GM23248 (cell line): ENCODE measurements at places on chromosomes 5 and 9. TPM values are rescaled to one million over a fixed set of nuclear protein-coding genes. Genes with fewer than 3 reads are reported as not detected.

NEUROG1 gene
- polyA plus RNA-seq = not detected in 2 replicates

SLC6A18 gene
- polyA plus RNA-seq = not detected in 2 replicates

STRBP gene
- 1.1 and 1.4 TPM in 2 replicates for polyA plus RNA-seq

ZNF782 gene
- 0.85 TPM in 2 replicates for polyA plus RNA-seq

DNA sequence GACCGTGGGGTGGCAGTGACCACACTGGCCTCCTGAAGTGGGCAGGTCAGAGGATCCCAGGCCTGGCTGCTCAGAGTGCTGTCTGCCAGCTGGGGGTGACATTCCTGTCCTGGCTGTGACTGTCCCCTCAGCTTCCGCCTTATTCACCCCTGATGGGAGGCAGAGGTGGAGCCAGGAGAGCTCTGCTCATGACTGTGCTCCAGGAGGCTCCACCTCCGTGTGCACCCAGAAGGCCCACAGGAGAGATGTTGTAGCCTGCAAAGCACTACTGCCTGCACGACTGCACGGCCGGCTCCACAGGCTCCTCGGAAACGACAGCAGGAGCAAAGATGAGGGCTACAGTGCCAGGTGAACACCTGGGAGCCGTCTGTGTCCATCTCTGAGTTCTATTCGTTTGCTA, 60.9 kb downstream of the ROPN1L start:
- DNase-seq = no peak

DNA sequence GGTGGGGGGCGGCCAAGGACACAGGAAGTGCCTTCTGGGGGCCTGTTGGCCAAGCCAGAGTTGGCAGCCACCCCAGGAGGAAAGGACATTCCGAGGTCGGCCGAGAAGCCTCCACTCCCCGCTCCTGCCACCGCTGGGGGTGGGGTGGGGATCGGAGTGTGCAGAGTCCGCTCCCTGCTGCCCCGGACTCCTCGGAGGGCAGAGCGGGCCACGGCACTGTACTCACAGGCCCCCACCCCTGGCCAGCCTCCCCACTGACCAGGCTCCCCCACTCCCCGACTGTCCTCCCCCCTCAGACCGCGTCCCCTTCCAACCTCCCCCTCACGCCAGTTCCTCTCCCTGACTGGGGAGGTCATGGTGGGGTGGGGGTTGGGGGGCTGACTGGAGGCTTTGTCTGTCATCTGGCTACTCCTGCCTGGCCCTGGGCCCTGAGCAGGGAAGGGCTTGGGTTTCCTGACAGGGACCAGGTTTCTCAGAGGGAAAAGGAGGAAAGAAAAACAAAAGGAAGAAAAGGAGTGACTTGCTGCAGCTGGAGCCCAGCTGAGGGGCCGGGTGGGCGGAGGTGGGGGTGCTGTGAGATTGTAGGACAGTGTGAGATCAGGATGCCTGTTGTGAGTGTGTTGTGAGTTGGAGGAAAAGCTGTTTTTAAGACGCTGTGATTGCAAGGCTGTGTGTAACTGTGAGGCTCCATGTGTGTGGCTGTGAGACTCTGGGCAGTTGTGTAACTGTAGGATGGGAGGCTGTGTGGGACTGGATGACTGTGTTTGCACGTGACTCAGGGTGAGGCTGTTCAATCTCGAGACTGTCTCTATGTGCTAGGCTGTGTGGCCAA, 29.7 kb downstream of the CNTFR start:
- DNase-seq = peak; percentile 81

DNA sequence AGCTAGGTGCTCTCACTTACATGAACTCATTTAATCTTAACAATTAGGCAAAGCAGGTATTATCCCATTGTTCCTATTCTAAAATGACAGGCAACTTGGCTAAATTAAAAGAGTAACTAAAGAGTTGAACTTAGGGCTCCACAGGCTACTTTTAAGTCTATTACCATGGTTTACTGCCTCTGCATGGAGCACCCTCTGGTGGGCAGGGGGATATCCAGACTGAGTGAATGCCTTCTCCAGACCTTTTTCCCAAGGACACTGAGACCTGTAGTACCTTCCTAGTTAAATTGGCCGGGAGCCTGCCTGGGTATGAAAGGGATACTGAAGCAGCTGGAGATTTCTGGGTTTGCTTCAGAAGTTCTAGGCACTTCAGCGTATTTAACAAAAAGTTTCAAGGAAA, 238.1 kb downstream of the ELAVL2 start:
- DNase-seq = no peak

- DNase-seq = peak; percentile 87
Measured at GRCh38 chr5:141654298-141654697, 3.1 kb upstream of the FCHSD1 start.

- DNase-seq = peak; percentile 84
Measured at GRCh38 chr9:37290940-37291485, 131.5 kb upstream of the GRHPR start.

DNA sequence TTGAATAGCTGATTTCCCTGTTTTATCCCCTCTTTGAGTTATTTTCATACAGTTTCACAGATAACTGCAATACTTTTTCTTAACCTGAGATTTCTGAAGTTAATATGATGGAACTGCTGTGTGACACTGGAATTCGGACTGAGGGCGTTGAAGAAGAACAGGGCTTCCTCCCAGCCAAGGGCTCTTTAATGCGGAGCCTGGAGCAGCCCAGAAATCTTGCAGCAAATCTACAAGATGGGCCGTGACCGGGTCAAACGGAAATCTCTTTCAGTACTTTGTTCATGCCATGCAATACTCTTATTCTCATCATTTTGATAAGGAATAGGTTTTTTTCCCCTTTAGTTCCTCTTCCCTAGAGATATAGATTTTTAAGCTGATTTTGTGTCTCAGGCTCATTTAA, 236.8 kb upstream of the IRX4 start:
- no peak for DNase-seq

GRCh38 chr5:43367909-43368669, 44.1 kb downstream of the CCL28 start:
- DNase-seq = peak; percentile 47

DNA sequence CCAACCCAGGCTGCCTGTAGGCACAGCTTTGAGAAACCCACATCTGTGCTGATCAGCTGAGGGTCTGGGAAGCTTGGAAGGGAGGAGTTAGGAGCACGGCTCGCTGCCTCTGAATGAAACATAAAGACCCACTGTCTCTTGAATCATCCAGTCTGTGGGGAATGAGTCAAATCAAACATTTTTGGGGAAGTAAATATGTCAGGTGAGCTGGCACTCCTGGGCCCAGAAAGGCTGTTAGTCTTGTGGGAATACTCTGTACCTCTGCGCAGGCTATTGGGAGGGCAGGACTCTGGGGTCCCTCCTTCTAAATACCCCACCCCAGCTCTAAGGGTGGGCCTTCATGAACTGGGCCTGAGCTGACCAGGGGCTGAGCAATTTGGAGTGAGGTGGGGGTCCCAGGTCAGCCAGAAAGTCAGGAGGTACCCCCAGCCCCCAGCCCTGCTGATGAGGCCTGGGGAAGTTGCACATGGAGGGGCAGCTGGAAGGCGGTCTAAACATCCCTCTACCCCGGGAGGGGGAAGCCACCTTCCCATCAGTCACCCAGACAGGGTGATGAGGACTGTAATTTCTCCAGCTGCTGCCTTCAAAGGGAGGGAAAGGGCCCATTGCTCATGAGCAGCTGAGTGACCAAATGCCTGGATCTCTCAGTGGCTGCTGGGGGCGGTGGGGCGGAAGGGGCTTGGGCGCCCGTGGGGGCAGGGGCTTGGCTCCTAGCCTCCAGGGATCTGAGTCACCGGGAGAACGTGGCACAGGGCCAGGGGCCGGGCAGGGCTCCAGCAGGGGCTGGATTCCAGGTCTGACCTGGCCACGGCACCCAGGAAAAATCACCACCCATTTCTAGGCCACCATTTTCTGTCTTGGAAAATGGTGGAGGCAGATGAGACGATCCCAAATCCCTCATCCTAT, 10.8 kb downstream of the FIBCD1 start:
- peak; percentile 64 for DNase-seq

- DNase-seq = peak; percentile 75
Measured at GRCh38 chr9:134317790-134318414, 8.4 kb upstream of the RXRA start.

GRCh38 chr5:15574806-15575325, 74.9 kb downstream of the FBXL7 start:
- DNase-seq = peak; percentile 35

DNA sequence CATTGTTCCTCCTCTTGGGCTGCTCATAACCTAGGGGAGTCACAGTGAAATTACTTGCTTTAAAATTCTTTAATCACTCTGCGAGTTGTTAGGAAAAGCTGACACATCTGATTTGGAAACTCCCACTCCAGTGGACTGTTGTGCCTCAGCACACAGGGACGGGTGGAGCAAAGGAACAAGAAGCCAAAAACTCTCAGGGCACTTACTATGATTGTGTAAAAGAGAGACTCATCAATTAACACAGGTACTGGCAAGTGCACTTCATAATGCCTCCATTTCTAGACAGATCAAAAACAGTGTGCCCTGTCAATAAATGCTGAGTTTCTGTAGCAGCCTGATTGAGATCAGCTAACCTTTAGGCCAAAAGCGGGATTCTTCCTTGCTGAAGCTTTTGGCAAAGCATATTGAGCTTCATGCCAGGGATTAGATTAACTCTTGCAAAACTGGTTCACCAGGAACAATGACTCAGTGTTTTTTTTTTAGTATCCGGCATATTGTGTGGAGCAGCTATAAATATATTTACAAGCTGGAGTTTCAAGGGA, 55.9 kb downstream of the TMC1 start:
- DNase-seq = peak; percentile 91
